Stimulated activated CD4-positive, alpha-beta T cell treated with anti-CD3 and anti-CD28 coated beads, TNF-alpha, amount 100 ng/mL, for 1 hour (primary cell): ENCODE measurements at places on chromosomes 5 and 9.

DNA sequence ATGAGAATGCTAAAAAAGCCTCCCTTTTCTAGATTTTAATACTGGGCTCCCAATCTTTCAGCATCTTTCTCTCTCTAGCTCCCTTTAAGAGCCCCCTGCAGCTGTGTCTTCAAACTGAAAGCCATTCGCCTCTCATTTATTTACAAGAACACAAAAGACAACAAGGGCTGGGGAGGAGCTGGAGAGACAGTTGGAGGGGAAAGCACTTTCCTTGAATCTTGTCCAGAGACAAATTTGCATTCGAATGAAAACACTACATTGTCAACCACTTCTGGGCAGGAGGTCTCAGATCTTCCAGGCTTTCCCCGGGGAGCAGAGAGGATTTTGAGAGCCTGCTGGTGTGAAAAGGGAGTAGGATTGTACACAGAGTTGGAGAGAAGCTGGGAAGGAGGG, 518.3 kb downstream of the CTNND2 start:
- no peak for DNase-seq

DNA sequence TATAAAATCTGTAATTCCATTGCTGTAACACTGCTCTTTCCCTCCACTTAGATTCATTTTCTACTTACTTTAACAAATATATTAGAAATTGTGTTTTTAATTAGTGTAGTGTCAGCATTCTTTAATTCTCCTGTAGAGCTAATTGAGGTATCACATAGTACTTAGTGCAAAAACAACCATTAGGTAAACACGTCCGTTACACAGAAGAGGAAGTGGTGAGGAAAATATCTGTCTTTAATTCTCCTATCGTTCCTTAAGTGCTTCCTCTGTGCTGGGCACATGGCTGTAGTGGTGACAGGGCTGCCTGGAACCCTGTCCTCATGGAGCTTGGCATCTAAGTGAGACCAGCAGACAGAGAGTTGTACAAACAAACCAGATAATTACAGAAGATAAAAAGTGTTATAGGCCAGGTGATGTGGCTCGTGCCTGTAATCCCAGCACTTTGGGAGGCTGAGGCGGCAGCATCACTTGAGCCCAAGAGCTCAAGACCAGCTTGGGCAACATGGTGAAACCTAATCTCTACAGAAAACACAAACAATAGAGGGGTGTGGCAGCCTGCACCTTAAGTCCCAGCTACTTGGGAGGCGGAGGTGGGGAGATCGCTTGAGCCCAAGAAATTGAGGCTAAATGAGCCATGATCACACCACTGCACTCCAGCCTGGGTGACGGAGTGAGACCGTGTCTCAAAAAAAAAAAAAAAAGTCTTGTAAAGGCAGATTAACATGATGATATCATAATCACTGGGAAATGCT, 36.4 kb downstream of the PARP8 start:
- no peak for DNase-seq

DNA sequence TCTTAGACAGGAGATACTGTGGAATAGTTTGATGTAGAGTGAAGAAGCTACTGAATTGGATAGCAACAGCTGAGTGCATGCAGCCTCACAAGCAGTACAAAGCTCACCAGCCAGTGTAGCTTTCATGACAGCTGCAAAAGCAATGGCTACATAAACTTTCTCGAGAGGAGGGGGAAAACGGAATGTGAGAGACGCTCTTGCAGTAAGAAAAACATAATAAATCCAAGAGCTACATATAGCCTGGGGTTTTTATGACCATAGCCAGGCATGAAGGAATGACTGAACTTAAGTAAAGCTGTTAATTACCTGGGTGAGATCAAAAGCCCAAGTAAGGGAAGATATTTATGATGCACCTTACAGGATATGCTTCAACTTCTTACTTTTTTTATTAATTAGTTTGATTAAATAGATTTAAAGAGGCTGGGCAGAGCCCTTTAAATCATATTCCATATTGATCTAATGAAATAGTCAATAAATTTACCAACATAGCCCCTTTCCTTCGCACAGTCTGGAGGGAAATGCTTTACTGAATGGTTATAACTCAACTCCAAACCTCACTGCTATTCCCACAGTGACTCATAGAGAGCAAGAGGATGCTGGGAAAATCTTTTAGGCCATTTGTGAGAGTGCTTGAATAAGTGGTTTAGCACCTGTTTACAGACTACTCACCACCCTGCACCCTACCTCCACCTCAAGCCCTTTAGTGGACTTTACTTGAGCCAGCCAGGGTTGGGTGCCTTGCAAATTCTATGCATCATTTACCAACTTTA, 407.2 kb upstream of the CLINT1 start:
- DNase-seq: no peak

- DNase-seq: no peak
Observed at GRCh38 chr9:35274993-35275392, 113.2 kb downstream of the UNC13B start.

- DNase-seq: no peak
Observed at GRCh38 chr5:136114414-136115125, 18.1 kb upstream of the SMAD5 start.

- no peak for DNase-seq
Observed at GRCh38 chr9:118364266-118365106, 660.3 kb downstream of the TLR4 start.

DNA sequence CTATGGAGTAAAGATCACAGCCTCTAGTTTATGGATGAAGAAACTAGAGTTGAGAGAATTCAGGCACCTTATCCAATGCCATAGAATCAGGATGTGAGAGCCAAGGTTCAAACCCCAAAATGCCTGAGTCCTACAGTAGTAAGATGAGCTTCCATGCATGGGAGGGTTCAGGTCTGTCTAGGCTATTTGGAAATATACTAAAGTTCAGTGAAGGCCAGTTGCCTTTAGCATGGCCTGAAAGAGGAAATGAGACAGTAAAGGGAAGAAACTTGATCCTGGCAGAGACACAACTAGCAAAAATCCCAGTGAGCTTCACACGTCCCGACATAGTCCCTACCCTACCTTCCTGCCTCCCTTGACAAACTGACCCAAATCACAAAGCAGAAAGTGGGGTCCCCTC, 317.0 kb downstream of the RASEF start:
- no peak for DNase-seq

DNA sequence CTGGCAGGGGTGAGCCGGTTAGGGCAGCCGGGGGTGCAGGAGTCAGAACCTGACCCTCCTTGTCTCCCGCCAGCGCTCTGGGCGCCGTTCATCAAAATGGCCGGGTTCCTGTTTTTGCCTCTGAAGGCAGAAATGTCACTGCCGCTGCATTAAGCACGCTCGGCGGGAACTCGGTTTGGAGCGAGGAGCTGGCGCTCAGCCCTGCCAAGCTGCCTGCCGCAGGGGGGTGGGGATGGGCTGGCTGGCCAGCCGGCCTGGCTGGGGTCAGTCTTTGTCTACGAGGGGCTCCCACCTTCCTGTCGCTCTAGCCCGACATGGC, 63.7 kb downstream of the CXXC5 start:
- DNase-seq: no peak

DNA sequence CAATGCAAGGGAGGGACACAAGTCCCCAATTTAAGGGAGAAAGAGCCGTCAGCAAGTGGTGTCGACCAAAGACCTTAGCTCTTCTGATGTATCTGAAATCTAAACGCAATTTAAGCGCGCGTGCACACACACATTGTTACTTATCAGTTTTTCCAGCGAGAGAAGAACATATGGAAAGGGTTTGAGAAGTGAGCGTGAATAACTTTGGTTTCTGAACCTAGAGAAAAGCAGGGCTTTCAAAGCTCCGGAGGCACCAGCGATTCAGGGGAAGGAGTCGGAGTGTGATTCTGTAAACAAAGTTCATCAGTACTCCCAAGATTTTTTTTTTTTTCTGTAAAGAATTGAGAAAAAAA, 191.8 kb downstream of the MEF2C start:
- DNase-seq: no peak

- no peak for DNase-seq
Observed at GRCh38 chr9:128684325-128685199, 4.5 kb upstream of the SET start.

DNA sequence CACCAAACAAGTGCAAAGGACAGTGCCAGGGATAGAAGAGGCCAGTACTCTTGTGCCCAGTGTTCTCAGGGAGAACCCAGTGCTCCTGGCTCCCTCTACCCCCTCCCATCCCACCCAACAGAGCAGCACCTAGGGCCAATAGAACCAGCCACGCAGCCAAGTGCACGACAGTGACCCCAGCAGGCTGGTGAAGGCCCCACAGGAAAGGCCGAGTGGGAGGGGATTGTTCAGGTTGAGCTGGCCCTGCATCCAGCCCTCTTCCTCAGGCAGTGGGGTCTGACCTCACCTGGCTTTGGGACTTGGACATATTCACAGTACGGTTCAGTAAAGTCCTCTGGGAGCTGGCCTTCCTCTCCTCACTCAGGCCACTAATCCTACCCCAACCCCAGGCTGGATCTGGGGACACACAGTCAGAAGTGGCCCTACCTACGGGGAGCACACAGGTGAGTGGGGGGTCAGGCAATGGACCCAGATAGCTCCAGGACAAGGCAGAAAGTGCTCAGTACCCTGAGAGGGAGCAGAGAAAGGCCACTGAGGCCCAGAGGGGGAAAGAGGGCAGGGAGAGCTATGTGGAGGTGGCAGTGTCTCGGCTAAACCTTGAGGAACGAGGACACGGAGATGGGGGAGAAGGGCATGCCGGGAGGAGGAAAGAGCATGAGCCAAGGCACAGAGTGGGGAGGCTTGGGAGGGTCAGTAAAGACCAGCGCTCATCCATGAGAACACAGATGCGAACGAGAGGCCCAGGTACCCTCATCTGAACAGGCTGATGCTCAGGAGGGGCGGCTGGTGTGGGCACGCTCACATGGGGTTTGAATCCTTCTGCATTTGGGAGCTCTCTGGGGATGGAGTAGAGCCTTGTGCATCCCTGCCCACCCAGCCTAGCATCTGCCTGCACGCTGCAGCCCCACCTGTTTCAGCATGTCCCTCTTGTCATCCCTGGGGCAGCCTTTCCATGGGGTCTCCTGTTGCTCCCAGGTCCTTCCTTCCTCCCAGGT, 25.6 kb downstream of the POLR1E start:
- DNase-seq: no peak

- DNase-seq: no peak
Observed at GRCh38 chr9:117313989-117314388, 100.9 kb downstream of the ASTN2 start.

- DNase-seq: no peak
Observed at GRCh38 chr5:175830586-175831300, 40.6 kb upstream of the CPLX2 start.

DNA sequence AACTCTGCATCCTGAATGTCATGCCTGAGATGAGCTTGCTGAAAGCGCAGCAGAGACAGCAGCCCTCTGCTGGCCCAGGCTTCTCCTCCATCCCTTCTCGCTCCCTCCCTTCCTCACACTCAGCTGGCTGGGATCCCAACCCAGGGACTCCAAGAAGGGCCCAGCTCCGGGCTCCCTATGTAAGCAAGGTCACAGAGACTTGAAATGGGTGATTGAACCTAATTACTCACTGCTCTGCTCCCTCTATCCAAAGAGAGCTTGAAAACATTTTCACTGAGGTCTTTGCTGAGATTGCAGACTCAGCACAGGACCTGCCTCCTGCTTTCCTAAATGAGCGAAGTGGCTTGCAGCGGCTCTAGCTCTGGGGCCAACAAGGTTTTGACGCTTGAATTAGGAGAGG, 42.8 kb downstream of the RAPGEF1 start:
- DNase-seq: no peak

- DNase-seq: no peak
Observed at GRCh38 chr9:19620326-19620725, 168.5 kb downstream of the SLC24A2 start.

DNA sequence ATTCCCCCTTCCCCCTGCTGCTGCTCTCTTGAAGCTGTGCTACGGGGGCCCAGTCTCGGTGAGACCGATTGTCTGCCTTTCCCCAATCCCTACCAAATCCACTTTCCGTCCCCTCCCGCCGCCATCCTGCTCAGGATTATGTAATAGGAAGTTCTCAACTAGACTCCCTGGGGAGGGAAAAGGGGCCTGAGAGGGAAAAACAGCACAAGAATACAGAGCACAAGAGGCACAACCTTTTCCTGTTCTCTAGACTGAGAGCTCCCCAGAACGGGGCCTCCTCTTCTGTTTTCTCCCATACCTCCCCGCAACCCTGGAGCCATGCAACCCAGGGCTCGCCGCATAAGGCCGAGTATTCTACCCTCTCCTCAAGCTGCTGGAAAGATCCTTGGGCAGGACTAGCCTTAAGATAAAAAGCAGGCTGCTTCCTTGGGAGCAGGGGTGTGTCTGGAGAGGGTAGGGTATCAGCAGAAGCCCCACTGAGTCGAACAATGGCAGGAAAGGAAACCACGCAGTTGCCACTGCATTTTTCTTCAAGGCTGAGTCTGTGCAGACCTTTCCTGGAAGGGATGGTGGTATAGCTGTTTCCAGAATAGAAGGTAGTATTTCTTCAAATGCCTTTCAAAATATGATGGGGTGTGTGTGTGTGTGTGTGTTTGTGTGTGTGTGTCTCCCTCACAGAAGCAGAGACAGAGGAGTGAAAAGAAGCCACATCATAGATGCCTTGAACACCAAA, 12.9 kb downstream of the MYORG start:
- DNase-seq: no peak

- DNase-seq: no peak
Observed at GRCh38 chr9:17065062-17065461, 69.8 kb upstream of the CNTLN start.

DNA sequence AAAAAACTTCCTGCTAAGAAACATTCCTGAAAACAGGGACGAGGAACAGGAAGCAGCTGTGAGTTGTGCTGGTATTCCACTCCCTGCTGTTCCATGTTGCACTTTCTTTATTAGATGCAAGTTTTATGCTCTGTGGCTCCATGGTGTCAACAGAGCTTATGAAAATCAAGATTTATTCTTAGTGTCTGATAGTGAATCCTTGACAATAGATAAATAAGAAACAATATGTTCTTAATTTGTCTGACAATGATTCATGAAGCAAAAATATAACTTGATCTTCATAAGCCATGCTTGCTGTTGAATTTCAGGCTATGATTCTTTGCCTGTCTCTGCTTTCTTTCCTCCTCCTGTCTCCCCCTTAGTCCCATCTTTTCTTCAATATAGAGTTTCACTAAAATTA, 119.6 kb downstream of the DROSHA start:
- no peak for DNase-seq

GRCh38 chr5:146620031-146620668, 104.2 kb upstream of the GPR151 start:
- DNase-seq: no peak

DNA sequence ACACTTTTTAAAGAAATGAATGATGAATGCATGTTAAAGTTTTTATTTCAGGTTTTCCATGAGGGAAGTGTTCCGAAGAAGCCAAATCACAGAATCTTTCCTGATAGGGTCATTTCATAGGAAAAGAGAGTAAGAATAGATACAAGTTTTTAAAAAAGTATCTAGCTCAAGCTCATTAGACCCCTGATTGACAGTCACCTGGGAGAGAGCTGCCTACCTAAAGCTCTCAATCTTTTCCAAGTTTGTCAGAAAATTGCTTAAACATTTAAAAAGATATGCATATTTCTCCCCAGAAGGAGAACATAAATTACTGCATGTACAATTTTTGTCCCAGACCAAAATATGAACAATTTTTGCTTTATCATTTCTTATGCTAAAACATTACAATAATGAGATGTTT, 47.9 kb upstream of the CHSY3 start:
- no peak for DNase-seq

GRCh38 chr9:96242811-96243210, 59.2 kb downstream of the HSD17B3 start:
- DNase-seq: no peak

- DNase-seq: no peak
Observed at GRCh38 chr9:85402551-85402950, 339.2 kb downstream of the AGTPBP1 start.
